ENCODE measurements at places on chromosomes 5 and 9. TPM values are rescaled to one million over a fixed set of nuclear protein-coding genes. Genes with fewer than 3 reads are reported as not detected.

Gene PCDHGA7
- 3.7 TPM for total RNA-seq

Gene TNC
- total RNA-seq = 35.2 TPM

Gene QRFP
- not detected for total RNA-seq

Gene PCDHGC4
- 0.77 TPM for total RNA-seq

Gene ITK
- not detected for total RNA-seq

All from regular cardiac myocyte (primary cell).